Esophagus squamous epithelium (tissue), 5 donors: ENCODE measurements at places on chromosomes 6 and 20.

DNA sequence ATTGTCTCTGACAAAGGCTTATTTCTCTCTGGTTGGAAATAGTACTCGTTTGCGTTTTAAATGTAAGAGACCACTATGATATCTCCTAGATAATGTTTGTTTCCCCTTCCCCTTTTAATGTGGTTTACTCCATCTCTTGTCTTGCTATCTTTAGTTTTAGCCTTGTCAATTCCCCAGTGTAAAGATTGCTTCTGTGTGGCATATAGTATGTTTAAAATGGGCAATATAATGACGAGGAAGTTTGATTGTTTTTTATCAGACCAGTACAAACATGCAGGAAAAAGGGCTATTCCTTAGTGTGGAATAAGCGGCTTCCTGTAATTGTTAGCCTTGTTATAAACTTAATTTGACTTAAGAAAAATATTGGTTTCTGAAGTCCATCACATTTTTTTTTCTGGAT lies 3.1 kb downstream of the QKI start:
- DNase-seq: no peak

DNA sequence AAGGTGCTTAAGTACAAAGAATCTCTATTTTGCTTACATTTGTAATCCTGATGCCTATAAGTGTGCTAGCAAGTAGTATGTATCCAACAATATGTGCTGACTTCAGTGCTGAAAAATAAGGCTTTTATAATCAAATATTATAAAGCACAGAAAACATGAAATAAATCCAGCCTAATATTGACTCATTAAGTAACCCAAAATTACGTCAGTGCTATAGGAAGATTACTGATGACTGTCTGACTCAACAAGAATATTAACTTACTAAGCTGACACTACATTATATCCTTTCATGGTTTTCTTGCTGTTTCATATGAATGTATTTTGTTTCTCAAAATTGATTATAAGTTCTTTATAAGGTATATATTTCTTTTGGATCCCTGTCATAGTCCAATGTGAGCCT lies 76.1 kb downstream of the ME1 start:
- DNase-seq: no peak

DNA sequence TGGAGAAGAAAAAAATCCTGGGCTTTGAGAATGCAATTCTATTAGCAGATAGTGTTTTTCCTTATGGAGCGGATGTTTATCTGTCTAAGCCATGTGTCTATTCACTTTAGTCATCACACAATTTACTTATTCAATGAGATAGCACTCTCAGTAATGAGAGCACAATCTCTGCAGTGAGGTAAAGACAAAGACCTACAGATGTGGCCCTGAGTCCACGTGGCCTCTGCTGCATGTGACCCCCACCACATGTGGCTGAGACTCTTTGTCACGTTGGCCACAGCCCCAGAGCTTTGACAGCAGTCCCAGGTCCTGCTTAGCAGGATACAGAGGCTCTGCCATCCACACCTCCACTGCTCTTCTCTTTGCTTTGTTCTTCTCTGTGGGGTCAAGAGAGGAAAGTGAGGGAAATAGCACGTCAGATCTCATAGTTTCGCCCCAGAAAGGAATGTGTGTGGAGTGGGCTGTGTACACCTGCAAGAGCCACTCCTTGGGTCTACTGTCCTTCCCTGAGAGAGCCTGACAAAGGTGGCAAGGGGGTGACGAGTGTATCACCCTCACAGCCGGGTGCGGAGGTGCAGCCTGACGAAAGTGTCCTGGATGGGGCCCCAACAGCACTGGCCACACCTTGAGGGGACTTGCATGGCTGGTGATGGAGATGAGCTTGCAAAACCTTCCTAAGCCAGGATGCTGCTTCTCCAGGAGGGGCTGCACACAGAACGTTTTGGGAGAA lies 40.7 kb downstream of the ZNF831 start:
- no peak for DNase-seq

GRCh38 chr20:19858466-19859371 lies 100.7 kb downstream of the RIN2 start:
- DNase-seq: no peak

- DNase-seq: no peak
Observed at GRCh38 chr20:64058536-64058935, 4.5 kb upstream of the TCEA2 start.

- no peak for DNase-seq
Observed at GRCh38 chr20:62708591-62709536, at the start of gene NTSR1. TSS of gene NTSR1 (plus strand) at chr20:62708836. CDS start at chr20:62709208, 372 bp downstream.
